Frontal cortex (tissue), 4 donors: ENCODE measurements at places on chromosomes 7 and 10. TPM values are rescaled to one million over a fixed set of nuclear protein-coding genes. Genes with fewer than 3 reads are reported as not detected.

The SFRP5 gene
- total RNA-seq, result 1.6 TPM

The FAM221A gene
- total RNA-seq, result 15.9 TPM

The NME8 gene
- total RNA-seq, result not detected

The CUBN gene
- 1.2 TPM for total RNA-seq

The ZNF438 gene
- 2.9 TPM for total RNA-seq

The PKD2L1 gene
- total RNA-seq, result not detected

The FAM131B gene
- total RNA-seq, result 73.8 TPM

The VAX1 gene
- 1.2 TPM for total RNA-seq

The GJD4 gene
- not detected for total RNA-seq

The MBLAC1 gene
- 4.9 TPM for total RNA-seq

The HOXA4 gene
- not detected for total RNA-seq

The ADAMTS14 gene
- 0.41 TPM for total RNA-seq

The CLDN4 gene
- total RNA-seq, result not detected

The OR6V1 gene
- total RNA-seq, result not detected

The OR2A5 gene
- total RNA-seq, result not detected

The TRIM50 gene
- not detected for total RNA-seq

The CNNM1 gene
- 2.4 TPM for total RNA-seq

The SKIDA1 gene
- total RNA-seq, result 11.0 TPM

The C7orf57 gene
- total RNA-seq, result under 0.01 TPM
